Activated CD8-positive, alpha-beta memory T cell treated with anti-CD3 and anti-CD28 coated beads, Interleukin-2, amount 10 ng/mL, durations not matched to agents 7 days and 5 days (primary cell): ENCODE measurements at places on chromosomes 6 and 20. TPM values are rescaled to one million over a fixed set of nuclear protein-coding genes. Genes with fewer than 3 reads are reported as not detected.

DNA sequence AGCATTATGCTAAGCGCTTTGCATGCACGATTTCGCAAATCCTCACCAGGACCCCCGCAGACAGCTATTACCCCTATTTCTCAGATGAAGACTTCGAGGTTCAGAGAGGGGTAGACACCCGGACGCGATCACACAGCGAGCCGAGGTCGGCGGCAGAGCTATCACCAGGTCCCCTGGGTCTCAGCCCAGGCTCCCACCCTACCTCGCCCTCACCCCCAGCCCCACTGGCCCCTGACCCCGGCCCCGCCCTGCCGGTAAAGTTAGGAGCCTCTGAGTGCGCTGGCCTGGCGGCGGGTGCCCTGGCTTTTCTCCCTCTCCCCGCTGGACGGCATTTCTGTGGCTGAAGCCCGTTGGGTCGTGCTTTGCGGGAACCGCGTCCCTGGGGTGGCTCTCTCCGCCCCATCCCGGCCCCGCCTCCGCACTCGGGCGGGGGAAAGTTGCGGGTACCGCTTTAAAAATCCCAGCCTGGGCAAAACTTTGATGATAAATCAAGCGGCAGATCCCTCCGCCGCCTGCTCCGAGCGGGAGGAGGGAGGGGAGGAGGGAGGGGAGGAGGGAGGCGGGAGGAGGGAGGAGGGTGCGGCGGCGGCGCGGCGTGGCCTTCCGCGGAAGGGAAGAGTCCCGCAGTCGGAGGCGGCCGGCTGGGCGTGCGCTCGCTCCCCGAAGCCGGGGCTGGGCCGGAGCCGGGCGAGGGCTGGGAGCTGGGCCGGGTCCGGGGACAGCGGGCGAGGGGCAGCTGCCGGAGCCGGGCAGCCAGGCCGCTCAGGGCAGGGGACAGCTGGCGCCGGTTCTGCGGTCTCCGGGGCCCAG, at the start of gene VSTM2L:
Gene VSTM2L (plus strand): TSS at position 624 of the 810 bp plus-strand sequence. CDS start 224 bp downstream, outside the sequence.
- no peak for DNase-seq

GRCh38 chr6:159512571-159512970, 180.5 kb downstream of the SOD2 start:
- DNase-seq = no peak

DNA sequence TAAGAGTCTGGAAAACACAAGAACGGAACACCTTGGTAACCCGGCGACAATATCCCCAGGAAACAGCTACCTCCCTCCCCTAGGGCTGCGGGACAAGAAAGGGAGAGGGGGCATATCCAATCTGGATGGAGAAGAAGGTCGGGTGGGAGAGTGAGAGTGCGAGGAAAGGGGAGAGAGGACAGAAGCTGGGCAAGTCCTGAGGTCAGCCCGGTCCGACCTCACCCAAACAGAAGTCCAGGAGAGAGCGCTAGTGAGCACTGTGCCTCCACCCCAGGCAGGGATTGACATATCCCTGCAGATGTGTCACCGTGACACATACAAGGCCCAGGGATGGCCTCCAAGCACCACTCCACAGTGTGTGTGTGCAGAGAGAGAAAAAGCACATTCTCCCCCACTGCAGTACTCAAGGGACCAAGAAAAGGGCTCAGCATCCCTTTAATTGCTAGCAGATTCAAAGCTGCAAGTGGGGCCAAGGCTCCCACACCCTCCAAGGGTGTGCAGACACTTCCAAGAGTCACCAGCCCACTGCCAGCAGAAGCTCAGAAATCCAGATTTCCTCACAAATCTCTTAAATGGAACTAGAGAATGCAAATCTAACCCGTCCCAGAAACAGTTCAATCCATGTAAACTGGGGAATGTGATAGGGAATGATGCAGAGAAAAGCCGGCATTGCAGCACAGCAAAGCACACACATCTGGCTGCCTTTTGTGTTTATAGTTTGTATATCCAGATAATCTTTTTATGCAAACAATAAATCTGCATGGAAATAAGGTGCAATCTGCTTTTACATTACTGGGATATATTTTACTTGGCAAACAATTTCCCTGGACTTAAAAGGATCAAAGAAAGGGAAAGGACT, 3.1 kb downstream of the PXDC1 start:
- peak; percentile 50 for DNase-seq

Gene POLH
- total RNA-seq = 65.4 TPM

GRCh38 chr20:33337531-33338165, 54.6 kb downstream of the BPIFB1 start:
- DNase-seq = no peak

GRCh38 chr6:37612475-37612874, 85.2 kb downstream of the MDGA1 start:
- no peak for DNase-seq

Gene SLC35D3
- total RNA-seq = not detected
